ENCODE measurements at places on chromosomes 2 and 18.
A peak's percentile ranks its signal among the peaks of the same experiment; 100 is the strongest.

GRCh38 chr2:219687272-219687671, 59.8 kb downstream of the SLC4A3 start:
- DNase-seq: peak; percentile 79

DNA sequence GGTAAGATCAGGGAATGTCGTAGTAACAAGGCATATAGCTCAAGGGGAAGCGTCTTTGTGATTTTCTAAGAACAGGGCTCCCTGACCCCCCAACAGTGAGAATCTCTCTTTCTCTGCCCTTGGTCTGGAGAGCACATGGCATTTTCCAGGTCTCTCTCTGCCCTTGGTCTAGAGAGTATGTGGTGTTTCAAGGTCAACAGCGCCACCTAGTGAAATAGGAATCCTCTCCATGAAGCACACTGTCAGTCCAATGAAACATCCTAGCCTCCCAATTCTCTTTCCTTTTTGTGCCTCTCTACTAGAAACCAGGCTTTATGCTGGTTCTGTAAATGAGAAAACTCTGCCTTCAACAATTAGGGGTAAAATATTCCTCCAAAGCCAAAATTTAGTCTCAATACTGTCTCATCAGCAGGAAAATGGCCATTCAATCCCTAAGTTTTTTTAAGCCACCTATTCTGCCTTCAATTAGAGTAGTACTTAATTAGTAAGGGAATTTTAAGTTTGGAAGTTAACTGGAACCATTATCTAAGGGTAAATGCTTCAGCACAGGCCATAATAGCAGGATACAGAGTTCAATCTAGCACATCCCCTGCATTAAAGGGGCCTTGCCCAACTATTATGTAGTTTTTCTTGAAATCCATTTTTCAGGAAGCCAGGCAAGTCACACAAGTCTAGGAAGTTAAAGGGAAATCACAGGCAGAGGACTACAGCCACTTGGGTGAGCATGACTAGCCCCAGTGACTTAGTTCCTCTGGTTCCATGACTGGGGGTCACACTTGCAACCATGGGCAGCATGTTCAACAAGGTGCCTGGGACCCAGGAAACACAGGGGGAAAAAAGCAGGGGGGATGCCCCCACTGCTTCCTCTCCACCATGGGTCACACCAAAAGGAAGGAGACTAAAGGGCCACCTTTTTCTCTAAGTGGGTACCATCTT, 12.4 kb downstream of the DYM start:
- peak; percentile 68 for DNase-seq

DNA sequence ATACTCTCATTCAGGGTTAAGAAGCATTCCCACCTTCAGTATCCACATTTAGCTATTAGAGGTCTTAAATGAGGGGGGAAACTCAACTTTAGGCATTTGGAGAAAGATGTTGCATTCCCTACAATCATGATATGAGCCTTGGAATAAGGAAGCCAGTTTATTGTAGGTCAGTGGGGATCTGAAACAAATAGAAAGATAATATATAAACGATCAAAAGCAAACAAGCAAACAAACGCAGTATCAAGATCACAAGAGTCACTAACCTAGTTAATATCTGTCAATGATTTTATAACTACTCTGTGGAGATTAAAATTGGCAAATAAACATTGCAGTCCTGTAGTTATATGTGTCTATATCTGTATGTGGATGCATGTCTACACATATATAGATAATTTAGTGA, 152.4 kb upstream of the LRATD1 start:
- no peak for DNase-seq

DNA sequence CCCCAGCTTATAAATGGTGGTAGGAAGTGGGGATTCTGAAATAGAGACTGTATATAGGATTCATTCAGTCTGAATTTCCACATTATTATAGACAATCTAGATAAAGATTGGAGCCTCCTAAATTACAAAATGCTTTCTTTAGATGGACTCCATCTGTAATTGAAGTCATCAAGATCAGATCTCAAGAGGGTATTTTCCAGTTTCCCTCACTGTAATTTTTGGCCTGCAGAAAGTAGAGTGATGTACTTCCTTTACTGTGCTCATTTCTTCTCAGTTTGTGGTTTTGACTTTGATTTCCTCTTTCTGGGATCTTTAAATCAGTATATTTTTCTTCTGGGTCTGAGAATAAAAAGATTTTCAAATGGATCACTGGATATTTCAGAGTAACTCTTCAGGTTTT, 7.2 kb downstream of the BABAM2 start:
- no peak for DNase-seq

DNA sequence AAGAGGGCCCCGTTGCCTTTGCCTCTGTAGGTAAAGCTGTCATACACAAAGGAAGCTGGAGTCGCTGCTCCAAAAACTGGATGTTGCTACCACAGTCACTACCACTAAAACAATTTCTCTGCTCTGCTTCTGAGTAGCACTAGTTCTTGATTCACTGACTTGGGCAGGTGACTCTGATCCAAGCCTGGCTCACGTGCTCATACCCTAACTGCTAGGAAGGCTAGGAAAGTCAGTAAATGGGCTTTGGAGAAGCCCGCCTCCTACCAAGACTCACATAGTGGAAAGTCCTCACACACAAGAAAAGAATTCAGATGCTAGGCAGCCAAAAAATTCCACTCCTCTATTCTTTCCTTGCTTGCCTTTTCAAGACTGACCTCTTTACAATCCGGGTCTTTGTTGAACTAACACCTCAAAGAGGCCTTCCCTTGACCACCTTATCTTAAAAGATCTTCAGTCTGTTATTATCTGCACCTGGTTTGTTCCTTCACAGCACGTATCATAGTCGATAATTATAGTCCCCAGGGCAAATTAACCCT, 11.4 kb upstream of the DYNC1I2 start:
- no peak for DNase-seq

GRCh38 chr18:48106976-48107781, 176.7 kb upstream of the SMAD2 start:
- DNase-seq: no peak

- DNase-seq: peak; percentile 34
These were observed 110.2 kb downstream of the RNF144A start for GRCh38 chr2:7027411-7027810.

DNA sequence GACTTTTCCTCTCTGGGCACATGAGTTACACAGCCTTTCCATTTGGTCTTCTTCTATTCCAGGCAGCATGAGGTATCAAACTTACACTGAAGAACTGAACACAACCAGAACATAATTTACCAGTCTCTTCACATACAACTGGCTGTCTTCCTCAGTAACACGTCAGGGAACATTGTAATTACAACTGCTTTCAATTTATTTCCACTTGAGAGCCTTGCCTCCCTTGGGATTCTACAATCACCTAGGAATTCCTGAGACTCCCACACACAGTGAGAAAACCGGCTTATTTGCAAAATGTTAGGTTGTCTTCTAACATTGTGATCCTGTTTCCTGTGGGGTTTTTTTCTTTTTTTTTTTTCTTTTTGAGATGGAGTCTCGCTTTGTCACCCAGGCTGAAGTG, 149.9 kb downstream of the TMX3 start:
- peak; percentile 23 for DNase-seq

DNA sequence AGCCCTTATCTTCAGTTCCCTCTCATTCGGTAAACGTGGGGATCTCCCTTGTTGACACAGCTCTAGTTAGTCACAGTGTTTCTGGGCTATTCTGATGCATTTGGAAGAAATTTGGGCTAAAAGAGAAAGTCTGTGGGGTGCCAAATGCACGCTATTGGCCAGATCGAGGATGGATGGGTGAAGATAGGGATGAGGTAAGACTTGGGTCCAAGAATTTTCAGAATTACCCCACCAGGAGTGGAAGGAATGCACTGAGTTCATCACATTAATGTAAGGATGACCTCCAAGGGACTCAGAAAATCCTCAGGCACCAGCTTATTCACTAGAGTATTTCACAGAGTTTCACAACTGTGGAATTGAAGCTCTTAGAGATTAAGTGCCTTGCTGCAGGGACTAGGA, 49.3 kb downstream of the NRP2 start:
- peak; percentile 77 for DNase-seq

DNA sequence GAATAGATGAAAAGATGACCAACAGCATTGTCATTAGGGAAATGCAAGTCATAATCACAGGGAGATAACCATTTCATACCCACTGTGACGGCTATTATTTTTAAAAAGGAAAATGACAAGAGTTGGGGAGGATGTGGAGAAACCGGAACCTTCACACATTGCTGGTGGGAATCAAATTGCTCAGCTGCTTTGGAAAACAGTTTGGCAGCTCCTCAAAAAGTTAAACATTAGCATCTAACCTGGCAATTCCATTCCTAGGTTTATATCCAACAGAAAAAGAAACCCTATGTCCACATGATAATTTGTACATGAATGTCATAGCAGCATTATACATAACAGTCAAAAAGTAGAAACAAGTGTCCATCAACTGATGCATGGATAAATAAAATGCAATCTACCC, 58.2 kb downstream of the KCNG3 start:
- no peak for DNase-seq

DNA sequence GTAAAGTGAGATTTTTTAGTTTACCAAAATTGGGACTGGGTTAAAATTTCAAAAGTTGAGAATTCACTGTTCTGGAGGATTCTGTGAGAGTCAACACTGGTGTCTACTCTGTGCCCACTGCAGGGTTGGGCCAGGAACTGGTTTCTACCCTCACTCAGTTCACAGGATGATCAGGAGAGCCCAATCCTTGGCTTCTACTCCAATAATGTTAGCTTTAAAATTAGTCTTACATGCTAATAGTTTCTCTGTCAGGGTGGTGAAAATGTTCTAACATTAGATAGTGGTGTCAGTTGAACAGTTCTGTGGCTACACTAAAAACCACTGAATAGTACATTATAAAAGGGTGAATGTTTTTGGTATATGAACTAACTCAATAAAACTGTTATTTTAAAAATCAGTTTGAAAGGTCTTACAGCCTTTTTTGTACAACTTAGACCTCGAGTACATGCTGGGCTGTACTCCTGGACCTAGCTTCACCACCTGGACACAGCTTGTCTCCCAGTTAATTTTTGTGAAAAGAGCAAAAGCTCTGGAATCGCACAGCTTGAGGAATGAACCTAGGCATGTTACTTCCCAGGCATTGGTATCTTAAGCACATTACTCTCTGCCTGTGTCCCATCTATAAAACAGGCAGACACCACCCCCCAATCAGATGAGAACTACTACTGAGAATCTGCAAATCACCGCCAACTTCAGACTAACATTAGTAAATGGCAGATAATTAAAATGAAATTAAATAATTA, 44.4 kb downstream of the ACVR1 start:
- DNase-seq: no peak

DNA sequence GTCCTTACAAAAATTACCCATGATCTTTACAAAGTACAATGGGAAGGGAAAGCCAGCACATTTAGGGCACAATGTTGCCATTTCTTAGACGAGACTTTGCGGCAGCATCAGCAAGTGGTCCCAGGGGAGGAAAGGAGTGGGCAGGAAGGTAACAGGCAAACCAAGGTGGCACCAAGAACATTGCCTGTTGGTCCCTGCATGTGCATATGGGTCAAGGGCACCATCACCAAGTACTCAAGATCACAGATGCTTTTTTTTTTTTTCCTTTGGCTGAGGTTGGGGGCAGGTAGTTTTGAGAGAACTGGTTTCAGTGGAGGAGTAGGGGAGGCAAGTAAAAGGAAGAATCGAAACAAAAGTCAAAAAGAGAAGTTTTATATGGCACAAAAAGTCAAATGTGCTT, 752 bp upstream of the CYTIP start:
- no peak for DNase-seq

DNA sequence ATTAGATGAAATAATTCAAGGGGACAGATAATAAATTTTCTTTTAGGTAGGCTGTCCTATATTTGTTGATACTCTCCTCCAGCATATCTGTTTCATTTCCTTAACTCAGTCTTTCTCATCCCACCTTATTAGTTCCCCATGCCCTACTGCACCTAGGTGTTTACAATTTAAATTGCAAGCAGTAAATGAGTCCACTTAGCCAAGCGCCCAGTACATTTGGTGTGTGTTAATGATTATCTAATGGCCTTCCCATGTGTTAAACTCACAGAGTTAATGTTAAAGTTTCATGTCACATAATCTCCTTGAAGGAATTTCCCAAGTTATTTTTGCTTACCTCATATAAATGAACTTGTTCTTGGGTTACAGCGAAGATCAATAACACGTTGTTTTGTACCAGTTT, 31.2 kb downstream of the ITGB6 start:
- no peak for DNase-seq

GRCh38 chr2:84234103-84234502, 225.0 kb downstream of the SUCLG1 start:
- DNase-seq: no peak

DNA sequence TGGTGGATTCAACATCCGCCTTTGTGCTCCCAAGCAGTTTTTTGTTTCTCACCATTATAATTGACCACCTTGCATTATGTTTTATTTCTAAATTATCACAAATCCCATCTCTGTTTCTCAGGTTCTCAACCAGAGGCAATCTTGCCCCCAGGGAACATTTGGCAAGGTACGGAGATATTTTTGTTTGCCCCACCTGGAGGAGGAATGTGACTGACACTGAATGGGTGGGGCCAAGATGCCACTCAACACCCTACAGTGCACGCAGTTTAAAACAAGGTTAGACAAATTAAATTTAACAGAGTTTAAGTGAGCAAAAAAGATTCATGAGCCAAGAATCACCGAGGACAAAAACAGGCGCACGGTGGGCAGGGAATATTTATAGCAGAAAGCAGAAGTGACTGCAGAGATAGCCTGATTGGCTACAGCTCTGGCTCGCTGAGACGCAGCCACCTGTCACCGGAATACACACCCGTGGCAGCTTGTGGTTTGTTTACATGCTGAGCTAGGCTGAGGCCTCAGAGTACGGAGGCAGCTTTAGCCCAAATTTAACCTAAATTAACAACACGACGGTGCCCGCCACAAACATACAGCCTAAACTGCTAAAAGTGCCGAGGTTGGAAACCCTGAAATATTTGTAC, 150.0 kb upstream of the ALKAL2 start:
- DNase-seq: no peak

DNA sequence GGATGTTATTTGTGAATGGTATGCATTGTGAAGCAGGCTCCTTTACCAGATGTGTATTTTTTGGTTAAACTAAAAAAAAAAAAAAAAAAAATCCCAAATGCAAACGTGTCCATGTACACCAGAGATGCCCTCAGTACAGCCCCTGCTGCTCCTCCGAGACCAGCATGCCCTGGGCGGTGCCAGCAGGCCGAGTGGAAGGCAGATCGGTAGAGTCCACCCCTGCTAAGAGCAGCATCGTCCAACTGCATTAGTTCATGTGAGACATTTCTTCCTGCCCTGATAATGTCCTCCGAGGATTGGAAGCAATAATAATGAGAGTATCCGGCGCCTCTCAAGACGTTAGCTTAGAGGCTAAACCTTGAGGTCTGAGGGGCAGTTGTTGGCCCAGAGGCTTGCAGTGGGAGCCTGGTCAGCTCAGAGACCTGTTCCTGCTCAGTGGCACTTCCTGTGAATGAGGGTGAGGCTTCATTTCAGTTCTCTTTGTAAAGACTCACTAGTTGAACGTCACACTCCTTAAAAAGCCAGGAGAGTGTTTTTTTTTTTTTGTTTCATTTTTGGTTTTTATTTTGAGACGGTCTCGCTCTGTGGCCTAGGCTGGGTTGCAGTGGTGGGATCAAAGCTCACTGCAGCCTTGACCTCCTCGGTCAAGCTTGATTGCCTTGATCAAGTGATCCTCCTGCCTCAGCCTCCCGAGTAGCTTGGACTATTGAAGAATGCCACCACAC, 5.6 kb downstream of the SLC66A3 start:
- DNase-seq: no peak

Data from RPMI7951 (cell line).